ENCODE measurements at places on chromosomes 11 and 22. TPM values are rescaled to one million over a fixed set of nuclear protein-coding genes. Genes with fewer than 3 reads are reported as not detected.

OR5B21 gene
- total RNA-seq, result not detected

ARHGEF17 gene
- 30.7 TPM for total RNA-seq

MYOD1 gene
- 1.1 TPM for total RNA-seq

KRTAP5-7 gene
- 0.26 TPM for total RNA-seq

RBM4B gene
- 47.4 TPM for total RNA-seq

SAA4 gene
- not detected for total RNA-seq

EMID1 gene
- 9.4 TPM for total RNA-seq

CCND1 gene
- 78.8 TPM for total RNA-seq

YPEL4 gene
- 1.7 TPM for total RNA-seq

DNAJB7 gene
- not detected for total RNA-seq

ACTN3 gene
- not detected for total RNA-seq

OR10A6 gene
- not detected for total RNA-seq

PHOX2A gene
- 0.90 TPM for total RNA-seq

PLAAT5 gene
- total RNA-seq, result 1.9 TPM

TMEM9B gene
- 30.0 TPM for total RNA-seq

Data from urinary bladder (tissue), 4 donors.